ENCODE measurements at places on chromosomes 1 and 21. TPM values are rescaled to one million over a fixed set of nuclear protein-coding genes. Genes with fewer than 3 reads are reported as not detected.

KDF1 gene
- not detected for total RNA-seq

NBPF10 gene
- 0.54 TPM for total RNA-seq

DNA sequence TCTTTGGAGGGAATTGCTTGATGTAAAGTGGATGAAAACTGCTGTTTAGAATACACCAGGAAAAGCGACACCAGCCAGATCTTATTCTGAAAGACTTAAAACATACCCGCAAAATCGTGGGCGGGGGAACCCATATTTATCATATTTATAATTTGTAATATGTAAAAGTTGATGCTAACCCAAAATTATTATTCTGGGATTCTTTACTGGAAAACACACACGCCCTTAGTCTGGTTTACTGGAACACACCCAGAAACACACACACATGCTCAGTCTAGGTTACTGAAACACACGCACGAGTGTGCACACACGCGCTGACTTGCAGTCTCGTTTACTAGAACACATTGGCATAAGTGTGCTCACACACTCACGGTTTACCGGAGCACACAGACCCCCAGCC is 32.5 kb downstream of the ATP5PO start:
- DNase-seq = no peak

DNA sequence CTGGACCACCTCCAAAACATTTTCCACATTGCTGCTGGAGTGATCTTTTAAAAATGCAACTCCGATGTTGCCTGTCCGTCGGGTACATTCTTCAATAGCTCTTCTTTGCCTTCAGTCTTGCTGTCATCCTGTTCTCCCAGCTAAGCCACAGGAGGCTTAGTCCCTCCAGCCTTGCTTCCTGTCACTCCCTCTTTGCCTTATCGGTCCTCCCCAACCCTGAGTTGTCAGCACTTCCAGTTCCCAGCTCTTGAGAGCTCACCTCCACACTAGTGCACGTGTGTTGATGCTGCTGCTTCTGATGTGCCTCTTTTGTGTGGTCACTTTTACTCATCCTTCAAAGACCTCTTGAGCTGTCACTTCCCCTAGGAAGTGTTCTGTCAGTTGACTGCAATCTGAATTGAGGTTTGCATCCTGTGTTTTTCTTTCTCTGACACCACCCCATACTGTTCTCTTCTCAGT is 15.3 kb downstream of the UCK2 start:
- DNase-seq = no peak

GRCh38 chr1:243827206-243827605 is 22.8 kb downstream of the AKT3 start:
- no peak for DNase-seq

DNA sequence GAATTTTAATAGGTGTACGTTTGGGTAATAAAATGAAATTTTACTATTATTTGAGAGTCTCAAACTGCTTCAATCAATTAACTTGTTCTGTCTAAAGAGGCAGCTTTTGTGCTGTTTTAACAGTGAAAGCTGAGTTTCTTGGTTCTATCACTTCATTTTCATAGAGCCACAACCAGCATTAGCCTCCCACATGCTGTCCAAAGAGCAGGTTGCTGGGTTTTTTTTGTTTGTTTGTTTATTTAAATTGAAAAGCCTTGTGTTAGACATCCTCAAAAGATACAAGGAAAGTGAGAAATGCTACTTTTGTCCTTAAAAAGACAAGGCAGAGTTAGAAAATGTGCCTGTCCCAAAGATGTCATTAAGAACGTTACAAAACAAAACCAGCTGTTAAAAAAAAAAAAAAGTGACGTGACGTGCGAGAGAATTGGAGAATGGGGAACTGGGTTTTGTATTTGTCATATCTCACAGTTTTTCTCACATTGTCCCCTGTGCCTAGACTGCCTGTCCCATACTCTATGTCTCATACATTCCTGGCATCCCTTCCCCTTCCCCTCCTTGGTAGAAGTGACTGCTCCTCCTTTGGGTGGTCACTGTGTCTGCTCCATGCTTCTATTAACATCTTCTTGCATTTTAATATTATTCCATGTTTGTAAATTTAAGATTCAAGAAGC is 63.1 kb upstream of the CD34 start:
- DNase-seq = no peak

IFNLR1 gene
- 0.21 TPM for total RNA-seq

- no peak for DNase-seq
Measured at GRCh38 chr21:45432575-45433255, 27.8 kb downstream of the COL18A1 start.

DNA sequence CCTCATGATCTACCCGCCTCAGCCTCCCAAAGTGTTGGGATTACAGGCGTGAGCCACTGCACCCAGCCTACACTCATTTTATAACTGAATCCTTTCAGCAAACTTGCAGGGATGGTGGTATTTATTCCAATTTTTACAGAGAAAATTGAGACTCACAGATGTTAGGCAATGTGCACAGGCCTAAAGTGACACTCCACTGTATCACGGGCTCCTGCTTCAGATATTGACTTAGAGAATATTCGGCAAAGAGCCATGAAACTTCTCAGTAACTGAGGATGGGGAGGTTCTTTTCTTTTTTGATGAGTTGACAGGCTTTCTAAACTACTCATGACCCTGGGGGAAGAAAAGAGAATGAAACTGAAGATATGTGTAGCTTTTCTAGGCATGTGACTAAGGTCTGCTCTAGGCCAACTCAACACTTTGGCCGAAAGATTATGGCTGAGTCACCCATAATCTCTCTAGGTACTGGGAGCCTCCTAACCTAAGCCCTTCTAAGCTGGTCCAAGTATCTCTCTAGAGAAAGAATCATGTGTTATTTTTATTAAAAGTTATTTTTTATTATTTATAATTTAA is 19.9 kb upstream of the PTCH2 start:
- no peak for DNase-seq

DNA sequence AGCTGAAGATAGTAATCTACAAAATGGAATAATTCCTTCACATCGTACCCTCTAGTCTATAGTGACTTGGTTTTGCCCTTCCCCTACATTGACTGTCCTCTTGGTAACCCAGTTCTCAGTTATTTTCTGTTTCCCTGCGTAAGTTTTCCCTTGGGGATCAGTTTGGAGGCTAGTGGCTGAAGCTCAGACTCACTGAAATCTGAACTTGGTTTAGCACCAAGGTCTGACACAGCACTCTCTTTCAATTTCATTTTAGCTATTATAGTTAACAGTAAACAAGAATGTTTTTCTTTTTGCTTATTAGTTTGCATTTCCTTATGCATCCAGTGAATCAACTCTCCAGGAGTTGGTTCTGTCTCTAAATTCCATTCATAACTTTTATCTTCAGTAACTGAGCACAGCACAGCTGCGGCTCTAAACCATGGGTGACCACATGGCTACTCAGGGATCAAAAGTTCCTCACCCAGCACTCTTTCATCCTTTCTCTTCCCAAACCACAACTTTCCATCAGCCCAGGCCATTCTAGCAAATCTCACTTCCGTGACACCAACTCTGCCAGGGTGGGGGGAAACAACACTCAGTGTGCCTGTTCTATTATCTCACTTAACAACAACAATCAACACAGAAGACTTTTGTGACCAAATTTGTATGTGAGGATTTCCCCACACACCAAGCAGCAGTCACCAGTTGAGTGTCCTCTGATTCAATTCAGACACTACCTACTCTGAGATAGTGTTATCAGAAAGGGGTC is 17.6 kb upstream of the IFI6 start:
- DNase-seq = peak; percentile 52

- DNase-seq = no peak
Measured at GRCh38 chr1:18540136-18540765, 59.5 kb downstream of the KLHDC7A start.

TFF1 gene
- total RNA-seq = not detected

- no peak for DNase-seq
Measured at GRCh38 chr1:221154932-221155331, 275.7 kb downstream of the HLX start.

DNA sequence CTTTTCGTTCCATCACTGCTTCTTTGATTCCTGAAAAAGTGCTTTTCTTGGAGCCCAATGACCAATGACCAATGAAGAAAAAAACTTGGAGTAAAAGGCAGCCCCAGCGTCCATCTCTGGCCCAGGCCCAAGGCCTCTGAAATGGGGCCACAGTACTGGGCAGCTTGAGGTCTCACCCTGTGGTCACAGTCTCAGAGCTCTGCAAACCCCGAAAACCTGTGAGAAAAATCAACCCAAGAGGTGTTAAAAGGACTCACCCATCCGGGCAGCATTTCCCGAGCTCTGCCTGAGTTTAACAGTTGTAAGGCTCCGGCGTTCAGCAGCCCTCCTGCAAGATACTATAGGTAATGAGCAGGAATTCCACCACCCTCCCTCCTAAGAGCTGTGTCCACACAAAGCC is 2.1 kb upstream of the EFHD2 start:
- DNase-seq = no peak

EFNA3 gene
- 7.5 TPM for total RNA-seq

GRCh38 chr1:79613046-79613445 is 606.5 kb upstream of the ADGRL4 start:
- no peak for DNase-seq

DNA sequence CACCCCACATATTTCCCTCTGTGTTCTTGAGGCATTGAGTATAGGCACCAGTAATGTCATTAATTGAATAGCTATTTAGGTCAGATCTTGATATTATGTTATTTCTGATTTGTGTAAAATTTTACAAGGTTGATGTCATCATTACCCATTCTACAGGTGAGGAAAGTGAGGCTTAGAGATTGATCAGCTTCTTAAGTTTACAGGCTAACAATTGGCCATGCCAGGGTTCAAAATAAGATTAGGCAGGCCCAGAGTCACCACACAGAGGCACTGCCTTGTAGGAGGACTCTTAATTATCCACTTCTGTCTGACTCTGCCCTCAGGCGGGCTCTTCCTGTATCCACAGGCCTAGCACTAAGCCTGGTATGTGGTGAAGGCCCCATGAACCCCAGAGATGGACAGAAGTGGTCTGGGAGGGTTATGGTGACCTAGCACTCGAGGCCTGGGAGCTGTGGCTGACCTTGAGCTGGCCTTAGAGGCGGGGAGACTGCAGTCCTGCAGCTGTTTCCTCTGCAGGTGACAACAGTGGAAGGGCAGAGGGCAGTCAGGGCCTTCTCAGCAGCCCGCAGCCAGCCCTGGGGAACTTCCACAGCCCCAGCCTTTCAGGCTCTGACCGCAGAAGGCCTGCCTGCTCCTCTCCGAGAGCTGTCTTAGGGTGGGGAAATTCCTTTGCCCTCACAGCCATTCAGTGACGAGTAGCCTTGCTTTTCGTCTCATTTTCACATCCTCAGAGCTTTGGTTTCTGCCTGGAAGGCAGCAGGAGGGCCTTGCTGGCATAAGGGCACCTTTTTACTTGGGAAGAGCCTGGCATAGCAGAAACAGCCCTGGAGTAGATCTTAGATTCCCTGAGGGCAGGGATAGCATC is 12.2 kb downstream of the ZDHHC18 start:
- no peak for DNase-seq

DNA sequence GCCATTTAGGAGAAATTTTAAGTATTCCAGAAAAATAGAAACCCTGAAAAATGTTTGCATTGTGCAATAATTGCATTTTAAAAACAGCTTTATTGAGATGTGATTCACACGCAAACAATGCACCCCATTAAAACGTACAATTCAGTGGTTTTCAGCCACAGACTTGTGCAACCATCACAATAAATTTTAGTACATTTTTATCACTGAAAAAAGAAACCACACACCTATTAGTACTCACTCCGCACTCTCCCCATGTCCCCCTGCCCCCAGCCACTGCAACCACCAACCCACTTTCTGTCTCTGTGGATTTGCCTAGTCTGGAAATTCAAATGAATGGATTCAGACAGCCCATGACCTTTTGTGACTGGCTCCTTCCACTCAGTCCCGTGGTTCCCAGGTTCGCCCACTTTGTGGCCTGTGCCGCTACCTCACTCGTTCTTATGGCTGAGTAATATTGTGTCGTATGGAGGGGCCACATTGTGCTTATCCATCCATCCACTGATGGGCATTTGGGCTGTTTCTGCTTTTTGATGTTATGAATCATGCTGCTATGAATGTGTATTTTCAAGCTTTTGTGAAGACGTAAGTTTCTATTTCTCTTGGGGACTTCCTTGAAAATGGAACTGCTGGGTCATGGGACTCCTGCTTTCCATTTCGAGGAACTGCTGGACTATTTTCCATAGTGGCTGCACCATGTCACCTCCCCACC is 147.7 kb upstream of the ARHGEF16 start:
- peak; percentile 70 for DNase-seq

ABCG1 gene
- total RNA-seq = 9.0 TPM

RPE65 gene
- 1.1 TPM for total RNA-seq

DNA sequence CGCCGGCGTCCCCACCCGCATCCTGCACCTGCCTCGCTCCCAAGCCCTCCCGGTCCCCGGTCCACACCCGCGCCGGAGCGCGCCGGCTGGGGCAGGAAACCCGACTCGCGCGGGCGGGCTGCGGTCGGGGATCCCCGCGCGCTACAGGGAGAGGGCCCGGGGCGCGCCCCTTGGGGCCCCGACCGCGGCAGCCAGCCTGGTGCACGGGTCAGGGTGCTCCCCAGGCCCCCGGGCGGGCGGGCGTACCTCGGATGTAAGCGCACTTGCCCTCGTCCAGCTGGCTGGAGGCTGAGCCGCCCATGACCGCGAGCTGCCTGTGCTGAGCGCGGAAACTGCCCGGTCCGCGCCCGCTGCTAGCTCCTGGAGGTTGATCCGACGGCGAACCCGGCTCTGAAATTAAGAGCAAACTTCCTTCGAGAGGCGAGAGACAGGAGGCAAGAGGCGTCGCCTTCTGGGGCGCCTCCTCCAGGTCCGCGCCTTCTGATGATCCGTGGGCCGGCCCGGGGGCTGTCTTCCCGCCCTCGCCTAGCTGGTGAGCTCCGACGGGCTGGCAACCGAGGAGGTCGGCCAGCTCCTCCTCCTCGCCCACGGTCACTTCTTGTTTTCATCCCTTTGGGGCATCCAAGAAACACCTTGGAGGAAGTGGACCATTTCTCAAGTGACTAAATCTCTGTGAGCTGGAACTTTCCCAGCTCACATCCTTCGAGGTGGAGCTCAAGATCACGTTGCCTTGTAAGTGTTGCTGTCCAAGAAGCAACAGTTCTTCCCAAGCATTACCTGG is at the start of gene NIBAN1:
TSS of gene NIBAN1 (minus strand) at position 453 of the 781 bp plus-strand sequence. CDS start at position 301, 152 bp downstream.
- peak; percentile 48 for DNase-seq

DNA sequence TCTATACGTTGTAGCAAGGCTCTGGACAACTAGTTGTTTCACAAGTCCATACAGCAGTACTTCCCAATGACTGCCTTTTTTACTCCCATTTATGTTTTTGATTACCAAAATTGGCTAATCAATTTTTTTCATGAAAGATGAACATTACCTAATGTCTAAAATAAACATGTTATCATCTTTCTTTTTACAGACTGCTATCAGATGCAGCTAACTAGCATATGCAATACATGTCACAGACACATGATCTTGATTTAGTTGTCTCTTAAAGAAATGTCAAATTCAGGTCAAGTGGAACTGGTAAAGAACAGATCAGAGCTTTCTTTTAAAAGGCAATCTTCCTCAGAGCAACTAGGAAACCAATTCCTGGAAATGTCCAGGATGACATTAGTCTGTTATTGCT is 630 bp upstream of the DBT start:
- no peak for DNase-seq
